GM23338 (cell line): ENCODE measurements at places on chromosomes 6 and 20.

GRCh38 chr6:147117580-147117979 lies 86.6 kb upstream of the STXBP5 start:
- DNase-seq = no peak

GRCh38 chr20:43749734-43750294 lies 23.0 kb upstream of the GTSF1L start:
- peak; percentile 85 for DNase-seq

DNA sequence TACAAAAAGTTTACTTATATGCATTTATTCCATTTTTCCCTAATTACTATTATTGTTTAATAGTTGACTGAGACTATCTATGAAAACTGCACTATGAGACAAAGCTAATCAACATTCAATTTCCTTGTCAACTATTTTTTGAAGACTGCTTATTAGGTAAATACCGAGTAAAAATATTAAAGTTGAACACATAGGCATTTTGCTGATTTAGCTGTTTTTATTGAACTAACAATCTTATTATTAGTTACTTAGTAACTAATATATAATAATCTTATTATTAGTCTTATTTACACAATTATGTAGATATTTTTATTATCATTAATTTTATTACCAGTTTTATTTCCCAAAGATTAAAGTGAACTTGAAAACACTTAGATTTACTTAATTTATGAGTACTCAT lies 728.8 kb downstream of the TENT5A start:
- no peak for DNase-seq

DNA sequence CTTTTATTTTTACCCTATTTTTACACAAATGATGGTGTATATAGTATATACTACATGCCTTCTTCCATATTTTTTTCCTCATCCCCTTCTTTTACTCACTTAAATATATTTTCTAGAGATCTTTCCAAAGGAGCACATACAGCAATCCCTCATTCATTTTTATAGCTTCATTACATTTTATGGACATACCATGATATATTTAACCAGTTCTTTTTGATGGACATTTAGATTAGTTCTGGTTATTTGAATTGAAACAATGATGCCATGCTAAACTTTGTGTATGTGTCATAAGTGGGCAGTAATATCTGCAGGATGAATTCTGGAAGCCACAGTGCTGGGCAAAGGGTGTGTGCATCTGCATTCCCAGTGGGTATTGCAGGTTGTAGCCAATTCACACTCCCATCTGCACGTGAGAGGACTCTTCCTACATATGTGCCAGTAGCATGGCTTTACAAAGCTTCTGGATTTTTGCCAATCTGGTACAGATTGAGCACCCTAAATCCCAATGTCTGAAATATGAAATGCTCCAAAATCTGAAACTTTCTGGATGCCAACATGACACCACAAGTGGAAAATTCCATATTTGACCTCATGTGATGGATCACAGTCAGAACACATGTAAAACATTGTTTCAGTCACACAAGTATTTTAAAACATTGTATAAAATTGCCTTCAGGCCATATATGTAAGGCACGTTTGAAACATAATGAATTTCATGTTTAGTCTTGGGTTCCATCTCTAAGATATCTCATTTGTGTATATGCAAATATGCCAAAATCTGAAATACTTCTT lies 127.2 kb downstream of the ARID1B start:
- no peak for DNase-seq

DNA sequence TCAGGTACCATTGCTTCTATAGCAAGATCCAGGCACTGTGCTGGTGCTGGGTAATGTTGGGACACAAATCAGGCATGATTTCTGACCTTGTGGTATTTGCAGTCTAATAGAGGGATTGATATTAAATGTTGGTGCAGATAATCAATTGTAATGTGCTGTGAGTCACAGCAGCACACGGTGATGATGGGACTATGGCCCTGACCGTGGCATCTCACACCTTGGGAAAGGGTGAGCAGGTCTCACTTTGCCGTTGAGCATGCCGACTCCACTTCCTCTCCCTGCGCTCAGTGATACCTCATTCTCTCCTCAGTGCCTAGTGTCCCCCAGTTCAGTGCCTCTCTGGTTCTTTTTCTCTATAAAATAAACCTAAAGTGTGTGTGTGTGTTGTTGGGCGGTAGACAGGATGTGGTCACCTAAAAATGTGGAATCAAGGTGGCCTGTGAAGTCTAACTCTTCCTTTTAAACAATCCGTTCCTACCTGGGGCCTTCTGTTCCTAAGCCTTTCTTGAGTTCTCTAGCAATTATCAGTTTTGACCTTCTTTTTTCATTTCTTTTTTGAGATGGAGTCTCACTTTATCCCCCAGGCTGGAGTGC lies 188.5 kb downstream of the REV3L start:
- DNase-seq = no peak

- no peak for DNase-seq
Observed at GRCh38 chr6:129209355-129209754, 326.4 kb downstream of the LAMA2 start.

DNA sequence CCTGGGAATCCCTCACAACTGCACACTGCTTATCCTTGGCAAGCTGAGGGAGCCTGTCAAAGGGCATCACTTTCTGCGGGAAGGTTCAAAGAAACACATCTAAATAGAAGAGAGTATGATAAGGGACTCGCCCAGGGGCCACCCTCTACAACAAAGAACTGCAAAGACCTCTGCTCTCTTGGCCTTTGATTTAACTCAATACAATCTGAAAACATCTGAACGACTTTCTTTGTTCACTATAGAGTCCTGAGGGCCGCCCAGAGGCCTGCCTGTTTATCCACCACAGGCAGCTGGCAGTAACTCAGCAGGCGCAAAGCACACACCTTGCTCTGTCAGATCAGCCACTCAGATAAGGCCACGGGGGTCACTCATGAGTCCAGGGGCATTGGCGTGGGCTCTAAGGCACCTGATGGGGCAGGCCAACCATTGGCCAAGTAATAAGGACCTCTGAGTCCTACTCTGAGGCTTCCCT lies 139.3 kb downstream of the UNC5CL start:
- no peak for DNase-seq

DNA sequence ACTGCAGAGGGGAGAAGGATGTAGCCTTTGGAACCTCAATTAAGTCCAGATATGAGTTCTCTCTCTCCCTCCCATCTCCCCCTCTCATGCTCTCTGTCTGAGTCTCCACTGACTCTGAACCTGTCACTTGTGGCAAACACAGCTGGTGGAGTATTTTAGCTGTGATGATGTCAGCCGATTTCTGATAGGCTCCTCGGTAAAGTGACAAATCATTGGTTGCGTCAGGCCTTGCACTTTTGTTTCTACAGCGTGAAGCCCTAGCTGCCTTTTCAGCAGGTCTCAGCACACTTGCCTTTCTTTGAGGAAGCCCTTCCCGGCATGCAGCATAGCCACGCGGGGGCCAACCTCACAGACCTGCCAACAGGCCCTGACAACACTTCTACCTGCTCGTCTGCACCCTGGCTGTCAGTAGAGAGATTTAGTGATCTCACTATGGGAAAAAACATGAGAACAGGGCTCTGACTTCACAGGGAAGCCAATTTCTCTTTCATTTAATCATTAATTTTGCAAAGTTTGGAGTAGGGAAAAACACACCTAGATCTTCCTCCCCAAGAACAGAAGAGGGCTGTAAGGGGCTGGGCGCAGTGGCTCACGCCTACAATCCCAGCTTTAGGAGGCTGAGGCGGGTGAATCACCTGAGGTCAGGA lies 84.4 kb downstream of the GMPR start:
- DNase-seq = peak; percentile 47

- no peak for DNase-seq
Observed at GRCh38 chr6:44854712-44855443, 467.4 kb downstream of the CDC5L start.

GRCh38 chr20:47663354-47664067 lies 121.8 kb downstream of the SULF2 start:
- peak; percentile 88 for DNase-seq

DNA sequence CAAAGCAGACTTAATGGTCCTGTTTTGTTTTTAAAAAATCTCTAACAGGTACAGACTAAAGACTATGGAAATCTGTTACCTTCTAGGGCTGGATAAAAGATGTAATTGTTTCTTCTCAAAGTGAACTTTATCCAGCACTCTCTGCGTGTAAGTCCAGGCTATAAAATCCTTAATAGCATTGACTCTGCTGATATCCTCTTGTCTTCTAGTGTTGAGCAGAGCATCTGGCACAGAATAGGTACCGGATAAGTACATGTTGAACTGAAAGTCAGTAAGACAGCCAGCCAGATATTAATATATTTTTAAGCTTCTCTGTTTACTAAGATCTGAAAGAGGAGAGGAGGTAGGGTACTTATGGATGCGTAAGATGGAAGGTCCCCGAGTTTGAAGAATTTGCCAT lies 262.3 kb downstream of the TBC1D7 start:
- DNase-seq = no peak

DNA sequence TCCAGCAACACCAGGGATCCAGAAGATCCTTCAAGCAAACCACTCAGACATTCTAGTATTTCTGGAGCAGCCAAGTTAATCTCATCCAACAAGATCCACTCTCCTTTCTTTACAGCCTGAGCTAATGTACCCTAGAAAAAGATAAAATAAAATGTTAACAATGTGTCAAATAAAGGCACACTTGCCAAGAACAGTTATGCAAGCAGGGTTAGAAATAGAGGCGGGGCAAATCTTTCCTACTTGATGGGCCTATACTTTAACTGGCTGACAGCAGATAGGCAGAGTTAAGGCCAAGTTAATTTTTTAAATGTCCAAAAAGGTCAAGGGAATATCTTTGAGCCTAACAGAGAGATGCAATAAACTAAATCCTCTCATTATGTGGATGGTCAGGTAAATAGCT lies 60.8 kb downstream of the MDN1 start:
- no peak for DNase-seq

DNA sequence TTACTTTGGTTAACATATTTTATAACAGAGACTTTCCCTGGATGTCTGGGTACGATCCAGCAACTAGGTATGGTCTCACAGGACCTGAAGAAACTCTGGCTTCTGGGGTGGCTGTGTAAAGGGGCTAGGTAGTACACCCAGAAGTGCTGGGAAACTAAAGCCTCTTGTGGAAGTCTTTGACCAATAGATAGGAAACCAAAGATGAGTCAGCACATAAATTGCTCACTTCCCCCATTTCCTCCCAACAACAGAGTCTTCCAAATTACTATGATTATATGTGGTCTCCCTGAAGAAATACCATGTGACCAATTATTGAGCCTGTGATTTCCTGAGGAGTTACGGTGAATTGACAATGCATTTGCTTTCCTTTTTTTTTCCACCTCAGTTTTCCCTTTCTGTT lies 26.8 kb upstream of the TBX18 start:
- no peak for DNase-seq

- no peak for DNase-seq
Observed at GRCh38 chr6:139371421-139372203, 2.8 kb downstream of the CITED2 start.

DNA sequence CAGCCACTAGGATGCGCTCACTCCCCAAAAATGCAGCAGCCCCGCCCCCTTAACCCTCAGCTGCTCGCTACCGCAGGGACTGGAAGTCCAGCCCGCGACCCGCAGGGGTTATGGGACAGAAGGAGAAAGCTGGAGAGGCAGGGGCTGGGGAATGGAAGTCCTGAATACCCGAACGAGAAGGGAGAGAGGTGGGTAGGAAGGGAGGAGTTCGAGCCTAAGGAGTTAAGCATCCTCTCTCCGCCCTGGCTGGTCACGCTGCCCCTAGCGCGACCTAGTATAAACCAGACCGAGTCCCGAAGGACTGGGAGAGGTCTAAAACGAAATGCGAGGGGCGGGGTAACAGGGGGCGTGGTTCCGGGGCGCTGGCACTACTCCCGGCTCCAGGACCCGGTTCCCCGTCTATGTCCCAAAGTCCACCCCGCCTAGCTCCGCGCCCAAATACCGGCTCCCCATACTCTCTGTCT lies 448 bp upstream of the DDAH2 start:
- peak; percentile 98 for DNase-seq

DNA sequence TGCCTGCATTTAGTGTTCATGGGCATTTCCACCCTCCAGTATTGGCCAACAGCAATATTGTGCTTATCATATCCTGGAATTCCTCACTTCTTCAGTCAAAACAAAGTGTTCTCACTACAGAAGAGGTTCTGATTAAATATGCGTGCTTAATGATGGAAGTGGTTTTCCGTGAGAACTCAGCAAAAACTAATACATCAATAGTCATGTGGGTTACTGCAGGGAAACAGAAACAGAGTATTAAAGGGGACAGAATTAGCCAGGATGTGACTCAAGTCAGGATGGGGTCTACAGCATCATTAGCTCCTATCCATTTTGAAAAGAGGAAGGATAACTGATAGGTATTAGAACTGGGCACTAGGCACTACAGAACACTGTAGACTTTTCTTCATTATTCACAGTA lies 384.6 kb downstream of the CDKAL1 start:
- no peak for DNase-seq

GRCh38 chr6:113178349-113178748 lies 678.8 kb upstream of the MARCKS start:
- DNase-seq = no peak

GRCh38 chr6:151493804-151494234 lies at the start of gene CCDC170:
TSS of gene CCDC170 (plus strand) at chr6:151494017. CDS start at chr6:151494129, 112 bp downstream.
- peak; percentile 75 for DNase-seq
